SW480 (cell line): ENCODE measurements at places on chromosomes 1 and 21.

DNA sequence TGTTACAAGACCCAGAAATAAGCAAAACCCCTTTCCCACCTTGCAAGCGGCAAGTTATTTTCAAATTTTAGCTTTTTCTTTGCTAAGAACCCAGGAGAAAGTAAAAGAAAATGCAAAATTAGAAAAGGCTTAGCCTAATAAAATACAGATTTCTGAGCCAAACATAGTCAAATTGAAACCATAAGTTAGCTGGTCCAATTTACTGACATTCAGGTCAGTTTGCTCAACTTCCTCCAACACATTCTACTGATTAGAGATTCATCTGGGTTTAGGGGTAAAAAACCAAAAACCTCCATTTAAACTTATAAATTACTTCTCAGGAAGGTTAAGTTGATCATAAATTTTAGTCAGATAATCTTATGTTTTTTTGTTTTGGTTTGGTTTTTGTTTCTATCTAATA, 701.8 kb upstream of the CXADR start:
- no peak for DNase-seq

- no peak for DNase-seq
These were observed 391 bp upstream of the CENPS start for GRCh38 chr1:10429868-10430215.

DNA sequence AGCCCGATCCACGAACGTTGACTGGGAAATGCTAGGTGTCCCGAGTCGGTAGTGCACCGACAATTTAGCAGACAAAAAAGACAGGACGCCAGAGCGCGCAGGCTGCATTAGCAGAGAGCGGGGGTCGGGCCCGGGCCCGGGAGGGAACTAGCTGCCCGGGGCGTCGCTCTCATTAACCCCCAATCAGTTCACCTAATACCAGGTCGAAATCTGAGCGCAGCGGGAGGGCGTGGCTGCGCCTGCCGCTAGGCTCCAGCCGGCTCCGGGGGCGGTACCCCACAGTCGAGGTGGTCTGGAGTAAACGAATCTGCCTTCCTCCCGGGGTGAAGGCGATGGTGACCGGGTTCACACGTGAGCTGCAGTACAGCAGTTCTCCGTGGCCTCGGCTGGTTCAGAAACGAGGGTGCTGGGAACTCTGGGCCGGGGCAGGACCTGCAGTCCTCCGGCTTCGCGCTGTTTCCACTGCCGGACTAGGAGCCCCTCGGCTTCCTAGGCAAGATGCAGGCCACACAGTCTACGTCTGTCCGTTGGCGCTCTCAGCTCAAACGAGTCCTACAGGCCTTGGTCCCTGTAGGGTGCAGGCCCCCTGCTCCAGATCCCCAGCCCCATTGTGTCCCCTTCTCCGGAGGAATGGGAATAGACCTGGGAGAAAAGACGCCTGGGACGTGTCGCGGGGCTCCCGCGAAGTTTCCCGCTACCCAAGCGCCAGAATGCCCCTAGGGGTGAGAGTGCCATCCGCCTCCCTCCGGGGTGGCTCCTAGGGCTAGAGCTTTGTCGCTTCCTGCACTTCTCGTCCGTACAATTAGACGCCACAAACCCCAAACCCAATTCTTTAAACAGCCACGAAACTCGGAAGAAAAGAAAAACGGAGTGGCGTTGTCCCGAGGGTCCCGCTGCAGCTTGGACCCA, 2.0 kb downstream of the GFI1 start:
- peak; percentile 63 for DNase-seq

GRCh38 chr1:246117066-246117791, 389.9 kb downstream of the SMYD3 start:
- peak; percentile 33 for DNase-seq

DNA sequence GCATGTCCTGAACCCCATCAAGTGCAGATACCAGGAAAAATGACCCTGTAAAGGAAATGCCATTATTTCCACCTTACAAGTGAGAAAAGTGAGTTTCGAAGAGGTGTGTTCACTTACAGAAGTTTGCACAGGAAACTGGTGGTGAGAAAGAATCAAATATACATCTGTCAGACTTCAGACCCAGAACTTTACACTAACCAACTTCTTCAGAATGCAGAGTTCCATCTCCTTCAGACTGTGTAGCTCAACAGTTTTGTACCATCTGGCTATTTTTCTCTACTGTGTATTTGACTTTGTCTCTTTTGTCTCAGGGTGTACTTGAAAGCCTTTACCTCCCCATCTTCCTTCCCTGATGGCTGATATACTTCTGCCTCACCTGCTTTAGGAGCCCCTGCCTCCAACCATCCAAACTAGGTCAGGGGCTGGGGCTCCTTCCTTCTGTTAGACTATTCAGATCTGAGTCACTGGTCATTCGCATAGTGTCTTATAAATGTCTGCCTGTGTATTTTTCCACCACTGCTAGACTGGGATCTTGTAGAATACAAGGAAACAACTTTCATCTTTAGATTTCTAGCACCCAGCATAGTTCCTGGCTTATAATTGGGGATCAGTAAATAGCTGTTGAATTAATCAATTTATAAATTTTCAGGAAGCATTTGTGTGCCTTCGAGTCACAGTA, 247.9 kb downstream of the FGGY start:
- DNase-seq = no peak
